ENCODE measurements at places on chromosomes 3 and 15. TPM values are rescaled to one million over a fixed set of nuclear protein-coding genes. Genes with fewer than 3 reads are reported as not detected.

CSPG5 gene
- total RNA-seq = 0.48 TPM

SIN3A gene
- total RNA-seq = 22.8 TPM

COPS2 gene
- 70.1 TPM for total RNA-seq

PTX3 gene
- total RNA-seq = 12.7 TPM

FOXB1 gene
- total RNA-seq = not detected

GOLGA8J gene
- total RNA-seq = not detected

ANKRD34C gene
- not detected for total RNA-seq

RYK gene
- total RNA-seq = 89.6 TPM

DNA sequence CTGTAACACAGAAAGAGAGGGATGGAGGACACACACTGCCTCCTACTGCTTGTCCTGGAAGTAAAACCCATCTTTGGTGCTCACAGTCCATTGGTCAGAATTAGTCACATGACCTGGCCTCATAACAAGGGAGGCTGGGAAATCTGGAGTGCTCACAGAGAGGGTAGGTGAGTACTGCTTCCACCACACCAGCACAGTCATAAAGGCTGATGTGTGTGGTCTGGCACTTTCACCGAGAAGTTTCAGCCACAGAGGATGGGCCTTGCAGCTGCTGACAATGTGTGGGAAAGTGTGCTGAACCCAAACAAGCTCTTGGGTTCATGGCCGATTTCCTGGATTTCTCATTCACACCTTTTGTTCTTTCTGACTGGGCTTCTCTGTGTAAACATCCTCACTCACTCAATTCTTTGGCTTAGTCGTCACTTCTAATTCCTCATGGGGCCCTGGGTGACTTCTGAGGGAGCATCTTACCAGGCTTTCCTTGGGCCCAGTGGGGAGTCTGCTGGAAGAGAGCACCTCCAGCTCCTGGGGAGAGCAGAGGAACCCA lies 100.7 kb downstream of the ASB7 start:
- peak; percentile 35 for DNase-seq

GRCh38 chr15:81184188-81184587 lies 12.5 kb upstream of the IL16 start:
- peak; percentile 86 for DNase-seq

DNA sequence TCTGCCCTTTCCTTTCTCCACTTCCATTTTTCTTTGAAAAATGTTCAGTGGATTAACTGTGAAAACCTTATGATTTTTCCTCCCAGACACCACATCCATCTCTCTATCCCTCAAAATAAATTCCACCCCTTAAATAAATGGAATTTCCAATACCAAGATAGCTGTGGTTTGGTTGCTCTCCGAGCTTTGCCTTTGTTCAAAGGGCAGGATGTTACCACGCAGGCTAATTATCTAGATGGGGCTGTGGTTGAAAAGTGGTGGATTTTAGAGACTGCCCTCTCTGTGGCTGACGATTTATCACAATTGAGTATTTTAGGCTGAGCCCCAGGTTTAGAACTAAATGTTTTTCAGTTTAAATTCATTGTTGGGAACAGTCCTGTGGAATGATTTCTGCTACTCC lies 36.9 kb upstream of the CMSS1 start:
- peak; percentile 90 for DNase-seq

- DNase-seq = no peak
Measured at GRCh38 chr3:43180694-43181093, 74.8 kb upstream of the POMGNT2 start.

DNA sequence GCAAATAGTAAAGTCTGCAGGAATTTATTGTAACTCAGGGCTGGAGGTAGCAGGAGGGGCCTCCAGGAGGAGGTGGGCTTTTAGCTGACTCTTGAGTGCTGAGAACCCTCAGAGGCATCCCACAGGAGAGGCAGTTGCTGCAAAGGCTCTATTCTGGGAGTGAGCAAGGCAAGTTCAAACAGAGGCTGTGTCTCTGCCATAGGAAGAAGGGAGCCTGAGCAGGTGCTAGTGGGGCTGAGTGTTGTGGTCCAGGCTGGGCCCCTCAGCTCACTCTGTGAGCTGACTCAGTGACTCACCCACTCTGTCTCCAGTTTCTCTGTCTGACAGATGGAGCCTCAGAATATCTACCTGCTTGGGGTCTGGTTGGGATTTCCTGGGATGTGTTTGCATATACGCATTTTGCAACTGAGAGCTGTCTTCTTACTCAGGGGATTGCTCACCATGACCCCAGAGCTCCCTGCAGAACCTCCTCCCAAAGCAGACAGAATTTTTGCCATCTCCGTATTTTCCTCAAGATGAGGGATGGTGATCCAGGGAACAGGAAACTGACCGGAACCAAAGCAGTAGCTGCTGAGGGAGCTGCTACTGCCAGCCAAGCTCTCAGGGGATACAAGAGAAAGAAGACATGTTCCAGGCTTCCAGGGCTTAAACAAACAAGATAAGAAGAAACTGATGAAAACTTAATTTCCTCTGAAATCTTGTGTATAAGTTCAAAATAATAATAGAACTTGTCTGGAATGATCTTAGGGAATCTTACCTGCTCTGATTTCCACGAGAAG lies 13.6 kb upstream of the NOX5 start:
- DNase-seq = no peak

DNA sequence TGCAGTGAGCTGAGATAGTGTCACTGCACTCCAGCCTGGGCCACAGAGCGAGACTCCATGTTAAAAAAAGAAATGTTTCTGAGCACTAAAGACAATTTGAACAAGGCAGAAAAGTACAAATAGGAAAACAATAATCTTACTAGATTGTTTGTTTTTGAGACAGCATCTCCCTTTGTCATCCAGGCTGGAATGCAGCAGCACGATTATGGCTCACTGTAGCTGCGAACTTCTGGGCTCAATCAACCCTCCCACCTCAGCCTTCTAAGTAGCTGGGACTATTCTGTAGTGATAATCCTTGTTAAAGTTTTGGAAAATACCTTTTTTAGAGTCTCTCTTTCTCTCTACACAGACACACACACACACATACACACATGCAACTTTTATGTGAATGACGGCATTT lies 107.1 kb downstream of the LPP start:
- no peak for DNase-seq

DNA sequence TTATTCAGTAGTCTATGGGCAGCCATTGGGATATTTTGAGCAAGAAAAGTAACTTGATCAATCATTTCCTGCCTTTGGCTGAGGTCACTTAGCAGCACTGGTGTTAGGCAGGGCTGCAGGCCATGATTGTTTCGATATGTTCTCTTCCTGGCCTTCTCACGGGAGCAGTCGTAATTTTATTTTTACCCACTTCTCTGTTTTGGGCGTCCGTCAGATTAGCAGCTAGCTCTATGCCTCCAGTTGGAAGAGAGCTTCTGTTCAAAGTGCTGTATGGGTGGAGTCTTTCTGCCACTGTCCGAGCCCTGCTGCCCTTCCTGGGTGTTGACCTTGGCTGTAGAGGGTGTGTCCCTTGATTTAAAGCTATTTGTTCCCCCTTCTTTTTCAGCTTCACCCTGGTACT lies 123.4 kb upstream of the ROPN1 start:
- DNase-seq = peak; percentile 34

GRCh38 chr3:123054931-123055330 lies 11.9 kb upstream of the PDIA5 start:
- no peak for DNase-seq

DNA sequence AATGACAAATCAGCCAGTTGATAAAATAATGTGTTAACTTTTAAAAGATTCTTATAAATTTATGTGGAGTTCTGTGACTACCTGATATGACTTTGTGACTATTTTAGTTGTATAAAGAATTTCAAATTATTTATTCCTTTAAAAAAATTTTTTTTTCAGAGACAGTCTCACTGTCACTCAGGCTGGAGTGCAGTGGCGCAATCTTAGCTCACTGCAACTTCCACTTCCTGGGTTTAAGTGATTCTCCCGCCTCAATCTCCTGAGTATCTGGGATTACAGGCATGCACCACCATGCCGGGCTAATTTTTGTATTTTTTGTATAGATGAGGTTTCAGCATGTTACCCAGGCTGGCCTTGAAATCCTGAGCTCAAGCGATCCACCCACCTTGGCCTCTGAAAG lies 48.5 kb downstream of the MBNL1 start:
- no peak for DNase-seq

DNA sequence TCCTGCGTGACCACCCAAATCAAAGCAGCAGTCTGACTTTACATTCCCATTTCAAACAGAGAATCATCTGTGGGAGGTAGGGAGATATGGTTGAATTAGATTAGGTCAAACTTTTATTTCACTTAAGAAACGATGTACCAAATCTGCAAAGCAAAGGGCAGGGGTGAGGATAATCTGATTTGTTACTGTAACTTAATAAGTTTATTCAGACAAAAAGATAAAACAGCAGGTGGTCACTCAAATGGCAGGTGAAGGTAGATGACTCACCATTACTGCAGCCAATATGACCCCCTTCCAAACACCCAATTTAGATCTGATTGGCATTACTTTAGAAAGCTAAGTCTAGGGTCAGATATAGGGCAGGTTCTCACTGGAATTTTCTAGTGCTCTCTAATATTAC lies 651.0 kb upstream of the NAALADL2 start:
- no peak for DNase-seq

- peak; percentile 65 for DNase-seq
Measured at GRCh38 chr3:181752202-181752671, 40.5 kb downstream of the SOX2 start.

- no peak for DNase-seq
Measured at GRCh38 chr3:46408853-46409252, 1.8 kb downstream of the CCRL2 start.

Data from RPMI7951 (cell line).